Stimulated activated CD4-positive, alpha-beta T cell treated with anti-CD3 and anti-CD28 coated beads, Interleukin-1b, Interleukin-23, amount 100 ng/mL, for 24 hours (primary cell): ENCODE measurements at places on chromosomes 11 and 22.

- DNase-seq: no peak
These were observed 8.7 kb upstream of the ANKRD13D start for GRCh38 chr11:67280341-67280787.

GRCh38 chr11:33317662-33318061, 60.5 kb downstream of the HIPK3 start:
- no peak for DNase-seq

- no peak for DNase-seq
These were observed 4.4 kb upstream of the CNTF start for GRCh38 chr11:58617976-58618557.

GRCh38 chr11:117735350-117735977, 61.6 kb downstream of the DSCAML1 start:
- no peak for DNase-seq

GRCh38 chr22:36192542-36192941, 9.1 kb downstream of the APOL4 start:
- DNase-seq: no peak
